Chondrocyte (in vitro differentiated cells): ENCODE measurements at places on chromosomes 16 and 17. TPM values are rescaled to one million over a fixed set of nuclear protein-coding genes. Genes with fewer than 3 reads are reported as not detected.

HSF5 gene
- total RNA-seq: 0.08 to 0.10 TPM in 2 of 3 replicates, not detected in the other

B9D1 gene
- 9.4 to 22.0 TPM (median 9.9 TPM) in 3 replicates for total RNA-seq

DNA sequence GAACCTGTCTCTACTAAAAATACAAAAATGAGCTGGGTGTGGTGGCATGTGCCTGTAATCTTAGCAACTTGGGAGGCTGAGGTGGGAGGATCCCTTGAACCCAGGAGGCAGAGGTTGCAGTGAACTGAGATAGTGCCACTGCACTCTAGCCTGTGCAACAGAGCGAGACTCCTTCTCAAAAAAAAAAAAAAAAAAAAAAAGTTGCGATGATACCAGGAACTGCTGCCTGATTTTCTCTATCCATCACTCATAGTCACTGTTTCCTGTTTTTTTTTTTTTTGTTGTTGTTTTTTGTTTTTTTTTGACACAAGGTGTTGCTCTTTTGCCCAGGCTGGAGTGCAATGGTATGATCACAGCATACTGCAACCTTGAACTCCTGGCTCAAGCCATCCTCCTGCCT lies 59.2 kb downstream of the ABCC1 start:
- no peak for DNase-seq

- no peak for DNase-seq
These were observed 55.3 kb upstream of the ERCC4 start for GRCh38 chr16:13864689-13865088.

DDX52 gene
- 43.4 to 44.7 TPM (median 43.9 TPM) in 3 replicates for total RNA-seq

DNA sequence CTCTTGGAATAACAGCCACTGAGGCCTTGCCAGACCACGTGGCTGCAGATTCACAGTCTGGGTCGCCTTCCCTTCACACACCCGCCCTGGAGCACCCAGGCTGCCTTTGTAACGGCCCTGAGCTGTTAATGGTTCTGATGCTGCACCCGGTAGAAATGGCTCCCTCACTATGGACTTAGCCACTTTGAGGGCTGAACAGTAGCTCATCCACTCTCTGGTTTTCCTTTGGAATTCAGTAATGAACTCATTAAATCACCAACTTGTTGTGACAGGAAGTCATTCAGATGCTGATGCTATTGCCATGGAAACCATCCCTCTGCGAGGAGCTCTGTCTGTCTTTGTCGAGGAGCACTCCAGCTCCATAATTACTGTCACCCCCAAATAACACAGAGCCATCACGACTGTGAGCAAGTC lies 59.2 kb downstream of the CDK5R1 start:
- DNase-seq: no peak

DNA sequence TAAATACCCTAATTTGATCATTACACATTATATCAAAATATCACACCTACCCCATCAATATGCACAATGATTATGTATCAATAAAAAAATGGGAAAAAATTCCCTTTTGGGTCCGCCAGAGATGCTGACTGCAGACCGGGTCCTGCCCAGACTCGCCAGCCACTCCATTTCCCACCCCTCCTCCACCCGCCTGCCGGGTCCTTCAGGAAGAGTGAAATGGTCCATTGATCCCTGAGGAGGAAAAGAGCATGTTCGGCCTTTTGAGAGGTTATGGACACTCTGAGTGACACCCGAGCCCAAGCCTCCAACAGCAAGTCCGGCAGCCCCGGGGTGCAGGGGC lies 123.9 kb upstream of the ZFHX3 start:
- no peak for DNase-seq

- DNase-seq: peak; percentile 87
These were observed 1.6 kb downstream of the TMC8 start for GRCh38 chr17:78132084-78132676.

DNA sequence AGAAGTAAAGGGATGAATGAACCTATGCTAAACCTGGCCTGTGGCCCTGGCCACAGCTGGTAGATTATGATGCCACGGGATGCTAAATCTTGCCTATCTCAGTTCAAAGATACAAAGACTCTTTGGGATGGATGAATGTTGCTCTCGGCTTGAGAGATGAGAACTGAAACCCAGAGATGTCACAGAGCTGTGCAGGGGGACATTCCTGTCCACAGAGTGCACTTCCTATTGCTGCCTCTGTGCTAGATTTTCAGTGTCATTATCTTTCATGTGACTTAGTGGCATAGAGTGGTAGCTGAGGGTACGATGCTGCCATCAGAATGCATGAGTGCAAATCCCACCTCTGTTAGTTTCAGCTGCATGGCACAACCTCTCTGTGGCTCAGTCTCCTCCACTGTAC lies 2.3 kb upstream of the MT1M start:
- no peak for DNase-seq

DNA sequence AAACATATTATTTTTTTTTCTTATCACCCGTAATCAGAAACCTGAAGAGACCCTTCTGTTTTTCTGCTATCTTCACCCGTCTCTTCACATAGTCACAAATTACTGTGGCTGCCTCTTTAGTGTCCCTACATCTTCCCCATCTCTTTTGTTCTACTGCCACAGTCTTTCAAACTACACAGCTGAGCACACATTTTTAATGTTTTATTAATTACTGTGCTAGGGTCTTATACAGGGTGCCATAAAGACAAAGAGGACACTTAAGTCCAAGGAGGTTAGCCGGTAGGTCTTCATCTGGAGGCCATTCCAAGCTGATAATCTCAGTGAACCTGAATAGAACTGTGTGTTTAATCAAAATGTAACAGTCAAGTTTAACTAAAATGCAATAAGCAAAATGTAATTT lies 20.7 kb downstream of the CNTNAP4 start:
- DNase-seq: no peak

- DNase-seq: no peak
These were observed 121.2 kb downstream of the SNX29 start for GRCh38 chr16:12097523-12098428.

KRTAP16-1 gene
- total RNA-seq: not detected in 3 replicates

DNA sequence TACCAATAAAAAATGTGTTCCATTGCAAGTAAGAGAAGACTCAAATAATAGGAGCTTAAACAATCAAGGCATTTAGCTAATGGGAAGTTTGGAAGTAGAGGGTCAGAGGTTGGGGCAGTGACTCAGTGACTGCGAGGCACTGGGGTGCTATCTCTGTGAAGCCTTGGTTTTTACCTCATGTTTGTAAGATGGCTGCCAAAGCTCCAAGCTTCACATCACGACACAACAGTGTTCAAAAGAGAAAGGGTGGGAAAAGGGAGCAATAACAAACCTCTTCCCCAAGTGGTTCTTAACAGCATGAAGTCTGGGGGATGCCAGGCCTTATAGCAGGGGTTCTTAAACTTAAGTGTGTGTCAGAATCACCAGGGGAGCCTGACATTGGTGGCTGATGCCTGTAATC lies 26.6 kb upstream of the GPRC5B start:
- DNase-seq: no peak

DNA sequence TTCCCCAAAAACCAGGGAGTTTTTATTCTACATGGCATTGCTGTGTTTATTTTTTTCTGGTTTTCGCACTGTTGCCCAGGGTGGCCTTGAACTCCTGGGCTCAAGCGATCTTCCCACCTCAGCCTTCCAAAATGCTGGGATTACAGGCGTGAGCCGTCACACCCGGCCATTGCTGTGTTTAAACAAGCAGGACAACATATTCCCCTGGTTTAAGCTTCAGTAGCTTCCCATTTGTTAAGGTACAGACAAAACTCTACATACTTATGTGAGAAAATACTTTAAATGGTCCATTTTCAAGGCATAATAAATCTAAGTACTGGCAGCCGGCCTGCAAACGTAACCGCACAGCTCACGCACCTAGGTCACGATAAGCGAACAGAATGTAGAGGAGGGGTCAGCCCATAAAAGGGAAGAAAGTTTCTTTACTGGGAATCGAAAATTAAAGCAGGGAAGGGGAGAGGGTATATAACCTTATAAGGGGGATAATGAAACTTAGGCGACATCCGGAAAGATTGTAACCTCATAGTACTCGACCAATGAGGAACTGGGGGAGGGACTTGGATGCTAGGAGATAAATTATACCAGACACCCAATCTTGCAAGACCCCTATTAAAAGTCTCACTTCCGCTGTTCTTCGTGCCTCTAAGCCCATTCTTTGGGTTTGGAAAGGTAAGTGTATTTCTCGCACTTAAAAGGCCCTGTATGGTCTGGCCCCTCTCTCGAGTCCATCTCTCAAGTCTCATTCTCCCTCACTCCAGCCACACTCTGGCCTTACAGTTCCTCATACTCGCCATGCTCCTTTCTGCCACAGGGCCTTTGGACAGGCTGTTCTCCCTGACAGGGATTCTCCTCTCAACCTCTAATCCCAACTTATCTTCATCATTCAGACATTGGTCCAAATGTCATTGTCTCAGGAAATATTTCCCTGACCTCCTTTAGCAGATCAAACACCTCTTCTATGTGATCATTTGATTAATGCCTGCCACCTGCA lies 59.2 kb downstream of the TEX14 start:
- no peak for DNase-seq

AOC3 gene
- total RNA-seq: 0.53 to 17.4 TPM (median 15.5 TPM) in 3 replicates

DNA sequence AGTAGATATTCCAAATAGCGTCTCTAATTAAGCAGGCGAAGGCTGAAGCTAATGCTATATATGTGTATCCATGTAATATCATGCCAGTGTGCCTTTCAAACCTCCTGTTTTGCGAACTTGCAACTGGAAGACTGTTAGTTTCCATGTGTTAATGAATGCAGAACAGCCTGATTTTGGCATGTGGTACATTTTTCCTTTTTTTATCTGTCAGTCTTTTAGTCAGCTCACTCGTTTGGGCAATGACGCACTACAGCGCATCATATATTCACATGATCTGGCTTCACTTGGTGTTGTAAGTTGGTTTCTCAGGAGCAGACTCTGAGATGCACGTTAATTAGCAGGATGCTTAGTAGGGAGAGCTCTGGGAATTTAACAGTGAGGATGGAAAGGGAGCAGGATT lies 210.4 kb upstream of the CA10 start:
- no peak for DNase-seq

DNA sequence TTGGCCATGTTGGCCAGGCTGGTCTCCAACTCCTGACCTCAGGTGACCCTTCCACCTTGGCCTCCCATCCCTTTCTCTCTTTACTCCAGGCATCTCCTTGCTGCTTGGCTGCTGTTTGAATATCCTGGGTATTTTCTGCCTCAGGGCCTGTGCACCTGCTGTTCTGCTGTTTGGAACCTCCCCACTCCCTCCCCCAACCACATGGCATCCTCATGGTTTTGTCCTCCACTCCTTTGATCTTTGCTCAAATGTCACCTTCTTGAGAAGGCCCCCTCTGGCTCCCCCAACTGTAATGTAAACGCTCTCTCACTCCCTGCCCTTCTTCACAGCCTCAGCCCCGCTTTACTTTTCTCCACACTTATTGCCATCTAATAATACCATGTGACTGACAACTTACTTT lies 152.0 kb downstream of the GSG1L start:
- no peak for DNase-seq

GRCh38 chr17:76905036-76905435 lies 36.8 kb downstream of the MGAT5B start:
- DNase-seq: no peak

DNA sequence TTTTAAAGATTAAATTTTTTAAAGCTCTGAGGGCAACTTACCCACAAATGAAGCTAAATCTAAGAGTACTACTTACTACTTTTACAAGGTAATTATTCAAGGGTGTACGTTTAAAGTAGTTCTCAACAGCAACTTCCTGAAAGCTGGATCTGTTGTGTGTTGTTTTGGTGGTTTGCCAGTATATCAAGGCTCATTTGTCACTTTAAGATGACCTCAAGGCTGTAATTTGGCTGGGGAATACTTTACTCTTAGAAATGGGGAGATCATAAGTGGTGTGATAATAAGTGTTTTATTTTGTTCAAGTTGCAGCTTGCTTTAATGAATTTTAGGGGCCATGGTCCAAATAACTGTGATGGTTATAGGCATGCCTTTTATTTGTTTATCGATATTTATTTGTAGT lies 30.4 kb downstream of the AP2B1 start:
- DNase-seq: no peak

HS3ST3A1 gene
- 8.8 to 11.5 TPM (median 10.6 TPM) in 3 replicates for total RNA-seq

CEP112 gene
- total RNA-seq: 13.5 to 21.8 TPM (median 16.6 TPM) in 3 replicates

C1QTNF1 gene
- 74.7 to 96.2 TPM (median 74.9 TPM) in 3 replicates for total RNA-seq

- no peak for DNase-seq
These were observed 116.3 kb downstream of the USP22 start for GRCh38 chr17:20926532-20926931.

SLC5A11 gene
- not detected in 3 replicates for total RNA-seq

AATK gene
- total RNA-seq: 0.48 to 0.67 TPM (median 0.51 TPM) in 3 replicates

DNA sequence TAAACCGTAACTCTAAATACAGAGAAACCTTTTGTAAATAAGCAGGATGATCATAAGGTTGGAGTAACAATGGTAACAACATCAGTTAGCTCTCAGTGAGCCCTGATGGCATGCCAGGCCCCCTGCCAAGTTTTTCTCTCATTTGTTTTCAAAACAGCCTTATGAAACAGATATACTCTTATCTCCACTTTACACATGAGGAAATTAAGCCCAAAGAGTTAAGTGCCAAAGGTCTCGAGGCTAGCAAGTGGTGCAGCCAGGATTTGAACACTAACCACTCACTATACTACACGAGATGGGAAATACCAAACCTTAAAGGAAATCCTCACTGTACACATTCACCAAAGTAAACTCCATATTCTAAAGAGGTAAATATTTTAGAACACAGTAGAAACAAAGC lies 15.0 kb downstream of the USP31 start:
- DNase-seq: no peak

TPSD1 gene
- not detected in 3 replicates for total RNA-seq

GRCh38 chr17:43333433-43333943 lies 65.3 kb upstream of the ARL4D start:
- DNase-seq: no peak

HSD17B1 gene
- total RNA-seq: 1.4 to 2.6 TPM (median 1.4 TPM) in 3 replicates

CACNG3 gene
- total RNA-seq: not detected in 3 replicates

COQ7 gene
- 19.2 to 20.7 TPM (median 20.6 TPM) in 3 replicates for total RNA-seq

- DNase-seq: no peak
These were observed 51.7 kb downstream of the GAN start for GRCh38 chr16:81366316-81366932.

GRCh38 chr16:70700101-70701020 lies 14.5 kb upstream of the MTSS2 start:
- DNase-seq: no peak

PRCD gene
- total RNA-seq: 0.55 to 1.0 TPM (median 0.92 TPM) in 3 replicates

DNA sequence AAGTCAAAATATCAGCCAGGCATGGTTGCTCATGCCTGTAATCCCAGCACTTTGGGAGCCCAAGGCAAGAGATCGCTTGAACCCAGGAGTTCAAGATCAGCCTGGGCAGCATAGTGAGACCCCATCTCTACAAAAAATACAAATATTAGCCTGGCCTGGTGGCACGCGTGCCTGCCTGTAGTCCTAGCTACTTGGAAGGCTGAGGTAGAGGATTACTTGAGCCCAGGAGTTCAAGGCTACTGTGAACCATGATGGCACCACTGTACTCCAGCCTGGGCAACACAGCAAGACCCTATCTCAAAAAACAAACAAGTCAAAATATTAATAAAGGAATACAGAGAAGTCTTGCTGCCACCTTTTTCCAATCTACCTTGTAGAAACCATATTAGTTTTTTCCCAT lies 4.2 kb downstream of the ZNF689 start:
- DNase-seq: no peak

GRCh38 chr16:57635266-57636097 lies 7.1 kb downstream of the ADGRG1 start:
- DNase-seq: no peak
